ENCODE measurements at places on chromosomes 3 and 15. TPM values are rescaled to one million over a fixed set of nuclear protein-coding genes. Genes with fewer than 3 reads are reported as not detected.

CD200R1 gene
- 0.38 TPM for total RNA-seq

GRCh38 chr15:74174219-74174957 lies 878 bp downstream of the ISLR start:
- no peak for DNase-seq

DNA sequence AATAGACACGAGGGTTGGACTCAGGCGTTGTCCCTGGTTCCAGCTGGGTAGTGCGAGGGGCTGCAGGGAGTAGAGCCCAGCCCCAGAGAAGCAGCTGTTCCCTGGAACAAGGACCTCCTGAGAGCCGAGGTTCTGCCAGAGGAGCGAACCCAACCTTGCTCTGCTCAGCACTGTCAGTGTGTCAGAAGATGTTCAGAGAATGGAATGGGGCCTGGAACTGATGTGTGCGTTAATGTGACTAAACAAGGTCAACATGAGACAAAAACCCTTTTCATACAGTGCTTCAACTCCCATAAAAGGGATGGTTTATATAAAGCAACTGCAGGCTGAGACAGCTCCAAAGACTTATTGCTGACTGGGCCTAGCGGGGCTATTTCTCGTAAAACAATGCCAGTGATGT lies 35.5 kb upstream of the HACD2 start:
- no peak for DNase-seq

DNA sequence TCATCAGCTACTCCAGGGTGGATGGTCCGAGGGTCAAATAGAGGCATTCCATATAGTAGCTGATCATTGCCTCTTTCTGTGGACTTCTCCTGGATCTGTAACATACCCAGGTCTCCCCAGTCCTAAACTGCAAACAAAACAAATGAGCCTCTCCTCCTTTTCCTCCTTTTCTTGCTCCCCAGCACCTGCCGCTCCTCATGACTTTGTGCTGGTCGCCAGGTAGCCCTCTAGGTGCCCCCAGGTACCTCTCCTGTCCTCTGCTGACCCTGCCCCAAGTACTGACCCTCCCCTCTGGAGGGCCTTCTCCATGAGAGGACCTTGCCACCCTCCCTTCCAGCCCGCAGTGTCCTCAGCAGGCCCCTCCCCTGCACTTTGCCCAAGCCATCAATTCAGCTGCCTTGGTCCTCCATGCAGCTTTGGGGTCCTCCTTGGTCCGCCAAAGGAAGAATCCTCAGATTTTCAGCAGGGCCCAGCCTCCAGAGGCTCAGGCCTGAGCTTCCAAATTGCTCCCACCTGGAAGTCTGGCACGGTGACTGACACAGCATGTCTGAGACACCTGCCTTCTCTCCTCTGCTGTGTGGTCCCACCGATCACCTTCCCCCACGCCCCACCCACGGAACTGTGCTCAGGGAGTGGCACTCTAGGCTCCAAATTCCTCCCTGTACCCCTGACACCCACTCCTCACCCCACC lies 111.0 kb downstream of the LRRK1 start:
- peak; percentile 34 for DNase-seq

GRCh38 chr3:62874711-62875557 lies at the start of gene CADPS:
Gene CADPS (minus strand): TSS chr3:62875416. CDS start chr3:62875029, 387 bp downstream.
- DNase-seq, result no peak

TRMT10C gene
- total RNA-seq, result 9.1 TPM

FGF12 gene
- total RNA-seq, result 0.63 TPM

- DNase-seq, result no peak
Observed at GRCh38 chr15:51904421-51904820, 67.2 kb downstream of the LEO1 start.

ROPN1B gene
- total RNA-seq, result 0.60 TPM

DNA sequence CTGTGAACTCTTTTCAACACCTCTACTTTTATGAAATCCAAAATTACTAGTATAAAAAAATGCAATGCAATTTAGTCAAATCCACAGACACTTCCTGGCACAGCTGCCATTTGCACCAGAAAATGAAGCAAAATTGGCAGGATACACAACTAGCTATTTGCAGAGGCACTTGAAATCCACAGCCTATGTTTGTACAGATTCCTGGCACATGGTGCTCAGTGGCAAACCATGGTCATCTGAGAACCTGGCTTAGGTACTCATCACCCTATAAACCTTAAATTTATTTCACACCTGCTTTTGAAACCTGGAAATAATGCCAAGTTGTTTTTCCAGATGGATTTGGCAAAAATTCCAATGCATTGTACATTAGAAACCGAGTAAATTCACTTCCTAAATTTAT lies 20.2 kb upstream of the PPM1L start:
- peak; percentile 63 for DNase-seq

GABRR3 gene
- total RNA-seq, result not detected

DNA sequence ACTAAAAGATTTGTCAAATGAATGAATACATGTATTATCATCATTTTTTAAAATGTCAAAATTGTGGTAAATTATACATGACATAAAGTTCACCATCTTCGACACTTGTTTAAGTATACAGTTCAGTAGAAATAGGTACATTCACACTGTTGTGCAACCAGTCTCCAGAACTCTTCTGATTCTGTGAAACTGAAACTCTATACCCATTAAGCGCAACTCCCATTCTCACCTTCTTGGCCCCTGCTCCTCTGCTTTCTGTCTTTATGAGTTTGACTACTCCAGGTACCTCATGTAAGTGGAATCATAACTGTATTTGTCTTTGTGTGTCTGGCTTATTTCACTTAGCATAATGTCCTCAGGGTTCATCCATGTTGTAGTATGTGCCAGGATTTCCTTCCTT lies 50.1 kb upstream of the KBTBD8 start:
- DNase-seq, result no peak

- DNase-seq, result no peak
Observed at GRCh38 chr15:91921843-91922198, 68.3 kb downstream of the SLCO3A1 start.

ASB7 gene
- total RNA-seq, result 7.3 TPM

IGF2BP2 gene
- total RNA-seq, result 1.2 TPM

DNA sequence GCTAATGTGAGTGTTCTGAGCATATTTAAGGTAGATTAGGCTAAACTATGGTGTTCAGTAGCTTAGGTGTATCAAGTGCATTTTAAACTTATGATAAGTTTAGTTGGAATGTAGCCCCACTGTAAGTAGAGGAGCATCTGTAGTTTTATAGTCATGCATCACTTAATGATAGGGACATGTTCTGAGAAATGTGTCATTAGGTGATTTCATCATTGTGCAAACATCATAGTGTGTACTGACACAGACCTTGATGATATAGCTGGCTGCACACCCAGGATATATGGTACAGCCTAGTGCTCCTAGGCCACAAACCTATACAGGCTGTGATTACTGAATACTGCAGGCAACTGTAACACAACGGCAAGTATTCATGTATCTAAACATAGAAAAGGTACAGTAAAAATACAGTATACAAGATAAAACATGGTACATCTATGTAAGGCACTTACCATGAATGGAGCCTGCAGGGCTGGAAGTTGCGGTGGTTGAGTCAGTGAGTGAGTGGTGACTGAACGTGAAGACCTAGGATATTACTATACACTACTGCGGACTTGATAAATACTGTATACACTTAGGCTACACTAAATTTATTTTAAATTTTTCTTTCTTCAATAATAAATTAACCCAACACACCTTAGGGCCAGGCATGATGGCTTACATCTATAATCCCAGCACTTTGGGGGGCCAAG lies 17.9 kb downstream of the DNAH1 start:
- DNase-seq, result no peak
